ENCODE measurements at places on chromosomes 5 and 9. TPM values are rescaled to one million over a fixed set of nuclear protein-coding genes. Genes with fewer than 3 reads are reported as not detected.

DNA sequence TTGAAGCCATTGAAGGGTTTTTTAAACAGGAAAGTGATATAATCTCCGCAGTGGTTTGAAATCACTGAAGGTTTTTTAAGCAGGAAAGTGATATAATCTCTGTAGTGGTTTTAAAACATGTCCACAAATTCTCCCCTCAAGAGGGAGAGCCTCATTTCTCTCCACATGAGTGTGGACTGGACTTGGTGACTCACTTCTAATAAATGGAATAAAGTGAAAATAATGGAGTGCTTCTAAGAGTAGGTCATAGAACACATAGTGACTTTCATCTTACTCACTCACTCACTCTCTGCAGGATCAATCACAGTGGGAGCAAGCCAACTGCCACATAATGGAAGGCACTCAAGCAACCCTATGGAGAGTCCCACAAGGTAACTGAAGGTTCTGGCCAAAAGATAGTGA, 12.0 kb downstream of the CTNNAL1 start:
- H3K27me3 ChIP-seq = peaks cover 2% of the 10 kb centered on the region
- H3K36me3 ChIP-seq = peaks cover 12% of the 10 kb centered on the region

TAF11L13 gene
- total RNA-seq = not detected

DNA sequence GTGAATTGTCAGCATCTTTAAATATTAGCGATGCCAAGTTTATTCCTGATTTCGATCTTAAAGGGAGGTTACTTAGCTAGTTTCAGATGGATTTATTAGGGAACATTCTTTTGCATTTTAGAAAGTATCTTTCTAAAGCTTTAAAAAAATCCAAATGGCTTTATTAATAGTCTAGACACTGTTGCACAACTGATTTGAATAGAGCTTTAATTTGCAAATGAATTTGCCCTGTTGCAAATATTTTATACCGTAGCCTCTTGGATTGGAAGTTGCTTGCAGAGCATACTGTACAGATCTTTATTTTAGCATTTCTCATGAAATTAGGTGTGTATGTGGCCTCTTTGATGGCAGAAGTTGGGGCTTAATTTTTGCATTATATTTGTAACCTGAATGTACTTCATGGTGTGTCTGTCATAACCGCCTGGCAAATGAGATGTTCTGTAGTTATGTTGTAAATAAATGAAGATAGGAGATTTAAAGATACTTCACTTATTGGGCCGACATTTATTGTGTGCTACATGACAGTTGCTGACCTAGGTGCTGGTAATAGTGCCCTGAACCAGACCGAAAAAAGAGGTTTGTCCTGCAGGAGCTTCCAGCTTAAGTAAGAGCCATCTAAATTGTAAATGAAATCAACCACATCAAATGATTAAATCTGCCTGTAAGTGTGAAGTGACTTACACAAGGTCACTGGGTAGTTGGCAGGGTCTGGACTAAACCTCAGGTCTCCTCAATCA, 1.8 kb downstream of the TCERG1 start:
- peaks cover 9% of the 10 kb centered on the region for H3K36me3 ChIP-seq
- no peak for DNase-seq
- H3K4me1 ChIP-seq = peaks cover 39% of the 10 kb centered on the region
- no peaks in the 10 kb centered on the region for H3K27me3 ChIP-seq

KCNT1 gene
- not detected for total RNA-seq

DNA sequence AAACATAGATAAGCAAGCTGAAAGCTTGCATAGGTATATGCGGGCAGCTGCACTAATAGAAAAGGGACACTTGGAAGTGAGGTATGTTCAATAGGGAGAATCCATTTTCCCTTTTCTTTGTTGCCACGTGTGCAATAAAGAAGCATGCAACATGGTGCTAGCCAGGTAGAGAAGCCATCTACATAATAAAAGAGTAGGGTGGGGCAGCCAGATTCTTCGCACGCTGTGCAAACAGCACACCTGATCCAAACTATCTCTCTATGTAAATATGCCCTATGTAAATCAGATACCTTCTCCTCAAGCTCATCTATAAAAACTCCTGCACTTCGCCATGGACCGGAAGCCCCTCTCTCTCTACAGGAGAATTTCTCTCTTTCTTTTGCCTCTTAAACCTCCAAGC, 91.9 kb upstream of the C9orf72 start:
- no peaks in the 10 kb centered on the region for H3K36me3 ChIP-seq
- no peak overlapping the region for H3K27ac ChIP-seq
- H3K27me3 ChIP-seq = peaks cover 5% of the 10 kb centered on the region
- no peak for DNase-seq
- no peak overlapping the region for H3K4me3 ChIP-seq

- no peak for DNase-seq
- no peaks in the 10 kb centered on the region for H3K4me1 ChIP-seq
- H3K27me3 ChIP-seq = no peaks in the 10 kb centered on the region
- no peaks in the 10 kb centered on the region for H3K36me3 ChIP-seq
These were observed 372.5 kb upstream of the KCNN2 start for GRCh38 chr5:113989278-113989912.

DNA sequence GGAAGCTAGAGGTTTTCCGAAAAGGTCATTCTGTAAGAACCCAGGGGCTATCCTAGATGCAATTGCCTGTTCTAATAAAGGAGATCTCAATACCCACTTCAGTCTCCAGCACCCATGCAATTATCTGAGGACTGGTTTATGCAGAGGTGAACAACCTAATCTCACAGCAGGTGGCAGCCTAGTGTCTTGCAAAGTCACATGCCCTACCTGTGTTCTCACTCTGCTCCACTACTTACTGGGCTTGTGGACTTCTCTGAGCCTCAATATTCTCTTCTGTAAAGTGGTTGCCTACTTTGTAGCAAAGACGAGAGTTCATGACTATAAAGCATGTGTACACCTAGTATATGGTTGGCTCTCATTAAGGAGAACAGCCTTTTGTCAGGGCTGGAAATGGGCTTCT, 21.0 kb upstream of the ALDH1B1 start:
- H3K36me3 ChIP-seq = no peaks in the 10 kb centered on the region
- peak; percentile 5 for DNase-seq
- H3K4me1 ChIP-seq = no peaks in the 10 kb centered on the region
- H3K27ac ChIP-seq = no peak overlapping the region
- peaks cover 3% of the 10 kb centered on the region for H3K27me3 ChIP-seq
- H3K4me3 ChIP-seq = no peak overlapping the region

IL7R gene
- total RNA-seq = 50.8 TPM

STPG3 gene
- total RNA-seq = 1.2 TPM

C9 gene
- total RNA-seq = not detected

PCDH12 gene
- total RNA-seq = 2.2 TPM

DNA sequence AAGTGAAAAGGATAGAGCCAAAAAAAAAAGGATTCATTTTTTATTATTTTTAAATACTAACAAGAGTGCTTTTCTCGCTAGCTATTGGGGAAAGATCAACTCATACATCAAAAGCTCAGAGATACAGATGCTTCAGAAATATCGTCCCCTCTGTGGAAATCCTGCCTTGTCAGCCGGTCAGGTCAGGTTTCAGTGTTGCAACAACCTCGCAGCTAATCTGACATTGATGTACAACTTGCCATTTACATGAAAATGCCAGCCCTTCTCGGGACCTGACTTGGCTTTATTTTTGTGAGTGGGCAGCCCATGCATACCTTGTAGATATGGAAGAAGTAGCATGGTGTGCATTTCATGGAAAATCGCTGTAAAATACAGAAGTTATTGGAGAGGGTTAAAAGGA, 358.8 kb upstream of the ADAMTS16 start:
- H3K27ac ChIP-seq = no peak overlapping the region
- H3K36me3 ChIP-seq = no peaks in the 10 kb centered on the region
- no peak overlapping the region for H3K4me3 ChIP-seq
- no peaks in the 10 kb centered on the region for H3K27me3 ChIP-seq
- no peak for DNase-seq
- H3K4me1 ChIP-seq = no peaks in the 10 kb centered on the region

- peaks cover 12% of the 10 kb centered on the region for H3K27me3 ChIP-seq
- H3K4me3 ChIP-seq = no peak overlapping the region
- peaks cover 5% of the 10 kb centered on the region for H3K4me1 ChIP-seq
- H3K36me3 ChIP-seq = no peaks in the 10 kb centered on the region
- no peak for DNase-seq
These were observed 162.2 kb downstream of the SREK1 start for GRCh38 chr5:66306105-66306843.

- H3K4me1 ChIP-seq = peaks cover 38% of the 10 kb centered on the region
- H3K27me3 ChIP-seq = no peaks in the 10 kb centered on the region
- peak overlapping the region; percentile 52 for H3K27ac ChIP-seq
- peak overlapping the region; percentile 65 for H3K4me3 ChIP-seq
- peak; percentile 69 for DNase-seq
- H3K36me3 ChIP-seq = peaks cover 56% of the 10 kb centered on the region
These were observed 3.6 kb upstream of the SNAPC4 start for GRCh38 chr9:136403538-136403914.

- H3K36me3 ChIP-seq = peaks cover 29% of the 10 kb centered on the region
- H3K27me3 ChIP-seq = no peaks in the 10 kb centered on the region
- peak overlapping the region; percentile 46 for H3K27ac ChIP-seq
These were observed 43.4 kb downstream of the PFDN1 start for GRCh38 chr5:140259500-140259899.

- no peak for DNase-seq
- H3K27me3 ChIP-seq = no peaks in the 10 kb centered on the region
- peaks cover 13% of the 10 kb centered on the region for H3K4me1 ChIP-seq
- no peaks in the 10 kb centered on the region for H3K36me3 ChIP-seq
- H3K27ac ChIP-seq = peak overlapping the region; percentile 12
These were observed 97.4 kb downstream of the DAB2IP start for GRCh38 chr9:121748727-121749423.

PCDHB12 gene
- total RNA-seq = not detected

CCL21 gene
- not detected for total RNA-seq

GRCh38 chr5:124990723-124991122, 244.3 kb upstream of the ZNF608 start:
- H3K27me3 ChIP-seq = peaks cover 3% of the 10 kb centered on the region
- H3K27ac ChIP-seq = no peak overlapping the region
- H3K4me1 ChIP-seq = no peaks in the 10 kb centered on the region
- no peak for DNase-seq

GRCh38 chr5:179437341-179438001, 92.2 kb upstream of the ADAMTS2 start:
- no peak overlapping the region for H3K27ac ChIP-seq
- H3K27me3 ChIP-seq = no peaks in the 10 kb centered on the region
- DNase-seq = no peak
- H3K4me1 ChIP-seq = no peaks in the 10 kb centered on the region
- H3K4me3 ChIP-seq = no peak overlapping the region
- H3K36me3 ChIP-seq = no peaks in the 10 kb centered on the region

BTNL3 gene
- total RNA-seq = not detected

SLC27A4 gene
- total RNA-seq = 41.8 TPM

FBP2 gene
- not detected for total RNA-seq

GRCh38 chr5:179606071-179606909, 17.2 kb downstream of the HNRNPH1 start:
- H3K27ac ChIP-seq = no peak overlapping the region
- H3K27me3 ChIP-seq = no peaks in the 10 kb centered on the region
- peaks cover 31% of the 10 kb centered on the region for H3K4me1 ChIP-seq

PLPP7 gene
- total RNA-seq = 0.10 TPM

DNA sequence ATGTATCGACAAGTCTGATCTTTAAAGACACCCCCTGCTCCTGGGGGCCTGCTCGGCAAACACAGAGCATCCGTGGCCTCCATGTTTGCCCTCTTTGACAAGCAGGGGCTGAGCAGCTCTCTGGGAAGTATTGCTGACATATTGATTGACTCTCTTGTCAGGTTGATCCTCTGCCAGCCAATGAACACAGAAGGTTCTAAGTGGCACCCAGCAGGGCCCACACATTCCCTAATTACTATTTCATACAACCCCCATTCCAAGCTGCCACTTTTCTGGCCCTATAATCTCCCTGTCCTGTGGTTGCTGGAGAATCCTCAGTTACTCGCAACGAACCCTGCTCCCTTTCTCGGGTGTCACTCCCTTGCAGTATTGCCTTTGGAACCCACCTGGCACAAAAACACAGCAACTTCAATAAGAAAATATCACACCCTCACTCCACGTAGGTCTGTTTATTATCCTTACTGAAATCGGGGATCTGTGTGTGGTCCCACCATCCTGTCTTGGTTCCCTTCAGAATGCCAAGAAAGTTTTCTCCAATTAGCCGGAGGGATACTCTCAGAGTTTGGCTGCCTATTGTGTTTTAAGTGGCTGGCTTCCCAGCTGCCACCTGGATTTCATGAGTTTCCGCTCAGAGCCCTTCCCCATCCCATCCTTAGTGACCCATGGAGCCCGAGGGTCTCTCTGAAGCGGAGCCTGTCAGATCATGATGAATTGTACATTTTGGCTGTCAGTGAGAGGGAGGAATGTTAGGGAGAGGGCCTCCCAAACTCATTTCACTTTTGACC, 249.0 kb upstream of the WWC1 start:
- H3K36me3 ChIP-seq = no peaks in the 10 kb centered on the region
- H3K4me3 ChIP-seq = no peak overlapping the region
- no peak overlapping the region for H3K27ac ChIP-seq
- no peaks in the 10 kb centered on the region for H3K4me1 ChIP-seq
- DNase-seq = no peak
- H3K27me3 ChIP-seq = no peaks in the 10 kb centered on the region

- H3K27ac ChIP-seq = no peak overlapping the region
- H3K27me3 ChIP-seq = peaks cover 33% of the 10 kb centered on the region
- no peaks in the 10 kb centered on the region for H3K36me3 ChIP-seq
- no peaks in the 10 kb centered on the region for H3K4me1 ChIP-seq
- no peak for DNase-seq
These were observed 5.5 kb downstream of the ARHGEF28 start for GRCh38 chr5:73631500-73631899.

LHX2 gene
- not detected for total RNA-seq

GRCh38 chr9:132788378-132788777, 89.7 kb downstream of the AK8 start:
- H3K4me1 ChIP-seq = peaks cover 14% of the 10 kb centered on the region
- H3K27me3 ChIP-seq = peaks cover 33% of the 10 kb centered on the region
- DNase-seq = no peak
- H3K27ac ChIP-seq = no peak overlapping the region

- no peaks in the 10 kb centered on the region for H3K36me3 ChIP-seq
- H3K4me3 ChIP-seq = no peak overlapping the region
- H3K4me1 ChIP-seq = no peaks in the 10 kb centered on the region
- no peak for DNase-seq
- H3K27ac ChIP-seq = no peak overlapping the region
These were observed 155.4 kb downstream of the CARTPT start for GRCh38 chr5:71874521-71874920.

PPP2R2B gene
- total RNA-seq = not detected

DNA sequence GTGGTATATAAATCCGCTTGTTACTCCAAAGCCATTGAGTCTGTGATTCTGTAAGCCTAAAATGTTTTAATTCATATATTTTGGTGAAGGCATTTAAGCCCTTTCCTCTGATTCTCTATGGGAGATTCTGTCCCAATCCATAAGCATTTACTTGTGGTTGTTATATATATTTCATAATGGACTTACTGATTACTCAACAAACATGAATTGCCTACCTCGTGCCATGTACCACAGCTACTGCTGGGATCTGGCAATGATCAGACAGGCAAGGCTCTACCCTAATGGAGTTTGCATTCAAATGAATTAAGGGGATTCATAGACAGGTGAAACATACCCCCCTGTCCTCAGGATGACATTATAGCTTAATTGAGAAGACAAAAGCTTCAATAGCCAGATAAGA, 54.5 kb downstream of the C9orf152 start:
- peaks cover 32% of the 10 kb centered on the region for H3K36me3 ChIP-seq
- H3K27me3 ChIP-seq = no peaks in the 10 kb centered on the region
- H3K27ac ChIP-seq = no peak overlapping the region
- DNase-seq = no peak
- no peak overlapping the region for H3K4me3 ChIP-seq
